ENCODE measurements at places on chromosomes 3 and 15. TPM values are rescaled to one million over a fixed set of nuclear protein-coding genes. Genes with fewer than 3 reads are reported as not detected.

GRCh38 chr15:31228980-31229826 lies 97.4 kb upstream of the KLF13 start:
- no peak for DNase-seq

The CHRNA7 gene
- total RNA-seq, result 0.55 TPM

The CHRNA5 gene
- 2.1 TPM for total RNA-seq

GRCh38 chr3:98343647-98344507 lies 9.8 kb upstream of the OR5K4 start:
- peak; percentile 52 for DNase-seq

DNA sequence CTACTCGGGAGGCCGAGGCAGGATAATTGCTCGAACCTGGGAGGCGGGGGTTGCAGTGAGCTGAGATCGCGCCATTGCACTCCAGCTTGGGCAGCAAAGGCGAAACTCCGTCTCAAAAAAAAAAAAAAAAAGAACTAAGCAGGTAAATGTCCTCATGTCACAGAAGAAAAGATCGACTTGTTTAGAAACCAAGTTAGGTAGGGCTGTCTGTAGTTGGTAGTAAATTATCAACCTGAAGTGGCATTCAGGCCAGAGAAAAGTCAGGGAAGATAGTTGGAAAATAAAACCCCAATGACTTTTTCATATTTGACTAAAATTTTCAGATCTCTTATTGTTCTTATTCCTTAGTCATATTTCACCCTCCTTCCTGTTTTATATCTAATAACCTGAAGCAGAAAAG lies 55.4 kb downstream of the ZNF609 start:
- DNase-seq, result no peak

The STRIT1 gene
- total RNA-seq, result not detected

- no peak for DNase-seq
Observed at GRCh38 chr15:62209322-62209721, 44.2 kb upstream of the C2CD4B start.

DNA sequence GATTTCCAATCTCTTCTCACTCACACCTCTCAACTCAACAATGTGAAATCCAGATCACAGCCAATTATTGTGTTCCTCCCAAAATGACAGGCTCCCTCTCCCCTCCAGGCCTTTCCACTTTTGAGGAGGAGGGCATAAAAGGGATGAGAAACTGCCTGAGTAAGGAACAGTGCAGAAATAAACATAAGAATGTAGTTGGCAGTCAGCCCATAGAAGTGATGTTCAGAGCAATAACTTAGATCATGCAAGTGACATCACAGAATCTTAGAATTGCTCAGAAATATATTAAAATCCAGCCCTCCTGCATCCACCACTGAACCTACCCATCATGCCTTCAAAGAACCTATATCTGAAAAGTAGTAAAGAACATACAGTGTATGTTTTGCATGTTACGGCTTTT lies 299.4 kb upstream of the GADL1 start:
- DNase-seq, result no peak

DNA sequence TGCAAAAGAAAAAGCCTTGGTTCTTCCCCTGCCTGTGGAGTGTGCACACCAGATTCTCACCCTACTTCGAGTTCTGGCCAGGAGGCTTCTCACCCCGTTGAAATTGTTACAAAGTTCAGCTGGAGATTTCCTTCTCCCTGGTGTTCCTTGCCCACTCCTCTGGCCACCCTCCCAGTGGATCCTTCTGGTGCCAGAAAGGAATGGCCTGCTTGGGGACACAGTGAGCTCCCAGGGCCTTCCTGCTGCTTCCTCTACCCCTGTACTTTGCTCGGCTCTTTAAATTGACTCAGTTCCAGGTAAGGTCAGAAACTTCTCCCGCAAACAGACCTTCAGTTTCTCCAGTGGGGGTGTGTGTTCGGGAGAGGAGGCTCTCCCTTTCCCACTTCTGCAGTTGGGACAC lies 140.1 kb upstream of the CFAP20DC start:
- DNase-seq, result no peak

DNA sequence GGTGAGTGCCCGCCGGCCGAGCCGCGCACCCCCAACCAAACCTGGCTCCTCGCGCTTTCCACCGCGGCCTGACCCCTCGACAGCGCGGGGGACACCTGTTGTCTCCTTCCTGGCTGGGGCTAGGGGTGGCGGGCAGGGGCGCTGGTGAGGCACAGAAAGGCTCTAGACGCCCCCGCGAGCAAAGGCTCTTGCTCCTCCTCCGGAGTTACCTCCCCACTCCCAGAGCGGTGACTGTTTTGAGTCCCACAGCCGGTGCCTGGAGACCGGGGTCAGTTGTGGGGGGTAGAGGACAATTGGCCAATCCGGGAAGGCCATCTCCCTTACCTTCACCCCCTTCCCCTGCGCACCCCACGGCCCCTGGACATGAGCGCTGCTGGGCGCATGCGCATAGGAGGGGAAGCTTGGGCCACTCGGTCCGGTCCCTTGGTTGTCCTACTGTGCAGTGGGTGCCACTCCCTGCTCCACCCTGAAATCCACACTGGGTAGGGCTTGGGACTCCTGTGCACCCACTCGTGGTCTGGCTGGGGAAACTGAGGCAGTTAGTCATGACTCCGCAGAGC lies 554 bp downstream of the CHST13 start:
- DNase-seq, result no peak

GRCh38 chr15:97623091-97623661 lies 337.3 kb upstream of the ARRDC4 start:
- DNase-seq, result no peak

GRCh38 chr15:79050341-79050740 lies 40.2 kb downstream of the RASGRF1 start:
- DNase-seq, result no peak
